ENCODE measurements at places on chromosomes 5 and 9. TPM values are rescaled to one million over a fixed set of nuclear protein-coding genes. Genes with fewer than 3 reads are reported as not detected.

Gene LIFR
- total RNA-seq = 0.30 TPM

Gene GRXCR2
- not detected for total RNA-seq

Gene DND1
- total RNA-seq = 4.5 TPM

Gene SH2D3C
- total RNA-seq = 48.3 TPM

Gene FOXD4L3
- 0.30 TPM for total RNA-seq

Gene NKD2
- total RNA-seq = not detected

Gene PCDHB5
- total RNA-seq = not detected

GRCh38 chr5:10726179-10726912, 34.7 kb downstream of the DAP start:
- DNase-seq = no peak

DNA sequence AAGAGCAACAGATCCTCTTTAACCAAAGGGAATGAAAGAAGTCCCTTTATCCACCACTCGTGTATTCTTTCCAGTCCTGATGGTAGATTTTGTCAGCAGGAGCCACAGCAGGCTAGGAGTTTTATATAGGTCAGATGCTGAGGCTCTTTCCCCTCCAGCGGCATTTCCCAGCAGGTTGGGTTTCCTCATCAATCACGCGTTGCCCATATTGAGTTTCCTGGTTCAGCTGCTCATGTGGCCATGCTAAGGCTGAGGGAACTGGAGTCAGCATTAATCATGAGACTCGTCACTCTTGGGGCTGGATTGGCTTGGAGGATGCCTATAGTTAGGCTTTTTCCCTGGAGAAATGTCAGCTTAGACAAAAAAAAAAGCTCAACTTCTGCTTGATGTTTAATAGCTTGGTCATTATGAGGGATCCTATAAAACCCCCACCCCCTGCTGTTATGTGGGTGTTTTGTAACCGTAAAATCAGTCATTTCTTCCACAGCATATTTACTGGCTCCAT, 193.4 kb upstream of the GAS1 start:
- no peak for DNase-seq

DNA sequence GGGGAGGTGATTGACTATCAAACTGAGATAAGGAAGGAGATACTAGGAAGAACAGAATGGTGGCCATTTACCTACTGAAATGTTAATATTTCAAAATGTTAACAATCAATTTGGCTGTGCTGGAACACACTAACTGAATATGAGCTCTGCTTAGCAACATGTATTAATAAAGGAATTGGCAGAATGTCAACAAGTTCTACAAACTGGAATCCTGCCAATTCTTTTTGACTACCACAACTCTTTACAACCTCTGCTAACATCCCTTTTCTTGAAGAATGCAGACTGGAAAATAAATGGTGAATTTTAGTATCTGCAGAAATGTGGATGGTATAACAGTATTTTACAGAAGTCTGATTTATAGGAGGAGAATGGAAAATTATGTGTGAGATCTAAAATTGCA, 446.4 kb downstream of the ISL1 start:
- DNase-seq = no peak

- DNase-seq = no peak
Observed at GRCh38 chr5:116076496-116076895, 8.3 kb upstream of the COMMD10 start.

DNA sequence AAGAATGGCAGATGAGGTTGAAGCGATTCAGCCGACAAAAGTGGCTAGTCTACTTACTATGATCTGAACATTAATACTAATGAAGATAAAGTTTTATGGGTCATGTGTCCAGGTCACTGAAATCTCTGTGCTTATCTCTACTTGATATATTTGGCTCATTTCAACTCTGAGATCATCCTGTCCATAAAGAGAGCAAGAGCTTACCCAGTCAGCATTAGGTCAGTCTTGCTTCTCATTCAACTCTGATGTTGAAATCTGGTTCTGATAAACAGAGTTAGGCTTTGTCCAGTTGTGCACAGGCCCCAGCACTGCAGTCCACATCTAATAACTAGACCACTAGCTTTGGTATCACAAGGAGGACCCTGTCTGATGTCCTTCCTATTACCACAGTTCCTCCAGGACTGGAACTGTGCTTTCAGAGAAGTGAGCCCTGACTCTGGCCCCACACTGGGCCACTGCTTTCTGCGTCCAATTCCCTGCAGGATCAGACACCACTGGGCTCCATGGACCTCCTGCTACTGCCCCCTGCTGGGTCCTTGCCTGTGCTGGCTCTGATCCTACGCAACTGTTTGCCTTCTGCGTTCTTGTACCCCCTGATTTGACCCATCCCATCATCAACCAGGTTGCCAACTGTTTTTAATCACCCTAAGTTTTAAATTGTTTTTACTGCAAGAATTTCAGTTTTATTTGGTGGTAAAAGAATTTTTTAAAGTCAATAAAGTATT, 23.7 kb upstream of the FAM120A start:
- no peak for DNase-seq

- no peak for DNase-seq
Observed at GRCh38 chr9:137955586-137955985, 78.0 kb downstream of the CACNA1B start.

GRCh38 chr5:154514331-154514730, 36.3 kb upstream of the HAND1 start:
- DNase-seq = no peak

GRCh38 chr5:23411994-23412393, 95.4 kb upstream of the PRDM9 start:
- no peak for DNase-seq

DNA sequence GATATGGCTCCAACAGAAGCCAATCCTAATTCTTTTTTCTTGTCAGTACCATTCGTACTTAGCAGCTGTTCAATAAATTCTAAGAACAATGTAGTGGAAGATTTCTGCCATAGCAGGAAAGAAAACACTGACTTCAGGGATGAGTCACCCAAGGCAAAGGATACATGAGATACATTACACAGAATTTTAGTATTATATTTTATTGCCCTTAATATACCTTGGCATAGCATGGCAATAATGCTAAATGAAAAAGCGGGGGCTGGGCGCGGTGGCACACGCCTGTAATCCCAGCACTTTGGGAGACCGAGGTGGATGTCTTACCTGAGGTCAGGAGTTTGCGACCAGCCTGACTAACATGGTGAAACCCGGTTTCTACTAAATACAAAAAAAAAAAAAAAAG, 619.1 kb upstream of the DAB2 start:
- DNase-seq = no peak

- DNase-seq = no peak
Observed at GRCh38 chr9:81989700-81990099, 1.1 kb downstream of the SPATA31D1 start.

DNA sequence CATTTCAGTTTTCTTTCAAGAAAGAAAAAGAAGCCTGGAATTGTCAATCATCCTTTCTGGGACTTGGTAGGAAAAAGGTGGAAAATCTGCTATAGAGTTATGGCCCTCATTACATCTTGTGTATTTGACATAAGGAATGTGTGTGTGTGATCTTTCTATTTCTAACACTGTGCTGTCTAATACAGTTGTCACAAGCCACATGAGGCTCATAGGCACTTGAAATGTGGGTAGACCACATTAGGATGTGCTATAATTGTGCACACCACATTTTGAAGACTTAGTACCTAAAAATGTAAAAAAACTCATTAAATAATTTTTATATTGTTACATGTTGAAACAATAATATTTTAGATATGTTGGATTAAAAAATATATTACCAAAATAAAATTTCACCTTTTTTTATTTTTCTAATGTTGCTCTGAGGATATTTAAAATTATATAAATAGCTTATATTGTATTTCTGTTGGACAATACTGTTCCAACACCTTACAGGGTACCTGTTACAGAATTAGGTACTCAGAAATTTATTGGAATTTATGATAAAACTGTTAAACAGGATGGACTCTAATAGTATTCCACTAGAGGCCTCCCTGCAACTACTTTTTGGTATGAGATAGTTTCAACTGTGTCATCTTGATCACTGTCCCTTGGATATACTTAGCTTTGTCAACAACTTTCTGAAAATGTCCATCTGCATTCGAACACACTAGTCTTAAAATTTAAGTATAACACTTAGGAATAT, 18.4 kb downstream of the MSANTD3 start:
- no peak for DNase-seq

GRCh38 chr5:142306077-142306502, 18.7 kb downstream of the SPRY4 start:
- DNase-seq = no peak

DNA sequence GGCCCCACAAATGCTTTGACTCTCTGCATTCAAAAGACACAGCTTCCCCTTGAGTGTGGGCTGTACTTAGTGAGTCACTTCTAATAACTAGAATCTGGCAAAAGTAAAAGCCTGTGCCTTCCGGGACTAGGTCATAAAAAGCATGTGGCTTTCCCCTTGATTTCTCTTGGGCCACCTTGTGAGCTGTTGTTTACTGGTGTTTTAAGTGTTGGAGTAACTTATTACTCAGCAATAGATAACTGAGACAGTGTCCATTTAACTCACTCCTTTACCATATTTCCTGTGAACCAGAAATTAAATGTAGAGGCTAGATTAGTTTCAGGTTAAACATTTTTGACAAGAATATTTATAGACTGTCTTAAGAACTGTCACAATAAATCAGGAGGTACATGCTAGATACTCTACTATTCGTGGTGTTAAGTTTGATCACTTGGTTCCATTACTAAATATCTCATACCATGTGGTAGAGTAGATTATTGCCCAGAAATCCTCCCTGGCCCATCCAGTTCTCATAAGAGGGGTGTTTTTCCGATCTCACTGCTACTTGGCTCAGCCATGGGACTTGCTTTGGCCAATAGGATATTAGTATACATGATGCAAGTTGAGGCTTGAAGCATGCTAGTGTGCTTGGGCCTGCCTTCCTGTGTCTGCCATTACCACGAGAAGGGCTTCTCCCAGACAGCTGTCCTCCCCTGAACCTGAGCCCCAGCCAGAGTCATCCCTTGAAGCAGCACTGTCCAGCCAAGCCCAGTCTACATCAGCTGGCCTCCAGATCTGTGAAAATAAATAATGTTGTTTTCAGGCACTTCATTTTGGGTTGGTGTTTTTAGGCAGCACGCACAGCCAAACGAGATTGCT, 10.4 kb upstream of the CMBL start:
- no peak for DNase-seq

DNA sequence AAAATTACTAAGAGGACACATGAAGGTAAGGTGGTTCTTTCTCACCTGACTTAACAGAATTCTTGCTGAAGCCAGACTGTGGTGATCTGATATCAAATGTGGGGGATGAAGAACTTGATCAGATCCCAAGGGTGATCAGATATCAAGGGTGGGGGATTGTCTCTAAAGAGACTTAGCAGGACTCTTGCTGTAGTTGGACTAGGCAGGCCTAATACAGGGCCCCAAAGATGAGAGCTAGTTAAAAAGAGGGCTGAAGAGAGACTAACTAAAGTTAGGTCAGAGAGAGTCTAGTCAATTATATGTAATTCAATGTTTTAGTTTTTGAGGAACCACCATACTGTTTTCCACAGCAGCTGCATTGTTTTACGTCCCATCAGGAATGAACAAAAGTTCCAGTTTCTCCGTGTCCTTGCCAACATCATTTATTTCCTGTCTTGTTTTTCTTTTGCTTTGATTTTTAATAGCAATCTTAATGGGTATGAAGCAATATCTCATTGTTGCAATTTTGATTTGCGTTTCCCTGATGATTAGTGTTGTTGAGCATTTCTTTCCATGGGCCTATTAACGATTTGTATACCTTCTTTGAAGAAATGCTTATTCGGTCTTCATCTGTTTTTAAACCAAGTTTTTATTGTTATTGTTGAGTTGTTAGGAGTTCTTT, 77.6 kb upstream of the ALDH1A1 start:
- no peak for DNase-seq

DNA sequence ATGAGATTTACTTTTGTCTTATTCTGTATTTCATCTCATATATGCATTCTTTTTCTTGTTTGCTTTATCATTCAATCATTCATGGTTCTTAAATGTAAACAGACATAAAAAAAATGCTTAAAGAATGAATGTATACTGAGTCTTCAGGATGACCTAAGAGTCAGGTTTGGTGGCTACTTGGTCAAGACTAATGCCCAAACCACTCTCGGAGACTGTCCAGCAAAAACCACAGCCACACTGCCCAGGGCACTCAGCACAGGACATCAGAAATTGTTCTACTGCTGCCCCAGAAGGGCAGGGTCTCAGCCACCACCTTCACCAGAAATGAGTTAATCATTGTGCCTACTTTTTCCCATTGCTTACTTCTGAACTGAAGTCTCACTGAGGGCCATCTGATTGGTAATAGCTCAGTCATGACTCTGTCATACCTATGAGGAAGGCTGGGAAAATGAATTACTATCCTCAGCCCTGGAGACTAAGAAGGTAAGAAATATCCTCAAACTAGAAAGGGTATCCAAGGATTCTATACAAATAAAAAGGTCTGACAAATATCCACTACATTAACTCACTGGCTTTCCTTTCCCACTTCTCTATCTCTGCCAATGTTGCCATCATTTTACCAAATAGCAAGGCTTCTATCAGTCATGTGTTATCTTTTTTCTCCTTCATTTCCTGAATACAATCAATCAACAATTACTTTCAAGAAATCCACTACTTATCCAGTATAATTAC, 236.1 kb downstream of the CETN3 start:
- no peak for DNase-seq

DNA sequence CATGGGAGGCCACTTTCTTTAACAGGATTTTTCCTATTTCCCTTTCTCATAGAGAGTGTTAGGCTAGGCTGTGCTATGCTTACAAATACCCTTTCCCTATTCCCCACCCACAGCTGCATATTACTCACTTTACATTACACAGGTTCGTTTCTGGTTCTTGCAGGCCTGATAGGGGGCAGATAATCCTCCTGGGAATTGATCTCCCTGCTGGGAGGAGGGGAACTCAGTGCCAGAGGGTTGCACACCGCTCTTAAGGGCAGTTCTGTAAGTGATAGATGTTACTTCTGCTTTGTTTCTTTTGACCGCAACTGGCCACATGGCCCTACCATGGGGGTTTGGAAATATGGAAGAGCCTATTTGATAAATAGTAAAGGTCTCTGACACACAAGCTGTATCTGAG, 54.0 kb upstream of the NTRK2 start:
- no peak for DNase-seq
